ENCODE measurements at places on chromosomes 4 and X.
A peak's percentile ranks its signal among the peaks of the same experiment; 100 is the strongest.

DNA sequence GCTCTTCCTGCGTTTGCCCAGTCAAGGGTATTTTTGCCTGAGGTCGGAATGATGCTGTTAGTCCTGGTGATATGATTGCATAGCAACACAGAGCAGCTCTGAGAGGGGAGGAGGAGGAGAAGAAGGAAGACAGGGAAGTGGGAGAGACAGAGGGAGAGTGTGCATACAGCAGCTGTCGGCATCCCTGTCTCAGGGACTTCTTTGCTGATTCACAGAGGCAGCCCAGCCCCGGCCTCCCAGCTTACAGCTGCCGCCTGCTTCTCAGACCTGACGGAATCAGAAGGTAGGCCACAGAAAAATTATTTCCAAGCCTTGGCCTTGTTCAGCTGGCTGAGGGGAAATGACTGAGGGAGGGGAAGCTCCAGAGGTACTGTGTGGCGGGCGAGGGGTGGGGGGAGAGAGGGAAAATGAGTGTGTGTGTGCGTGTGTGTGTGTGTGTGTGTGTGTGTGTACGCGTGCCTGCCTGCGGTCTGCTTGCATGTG is 319 bp downstream of the DRP2 start:
- DNase-seq = no peak

- DNase-seq = peak; percentile 86
These were observed 185.6 kb downstream of the RAP1GDS1 start for GRCh38 chr4:98446499-98447375.

GRCh38 chr4:153725136-153725830 is 34.5 kb downstream of the RNF175 start:
- DNase-seq = no peak

- no peak for DNase-seq
These were observed 129.8 kb downstream of the PTTG2 start for GRCh38 chr4:38089961-38090360.

DNA sequence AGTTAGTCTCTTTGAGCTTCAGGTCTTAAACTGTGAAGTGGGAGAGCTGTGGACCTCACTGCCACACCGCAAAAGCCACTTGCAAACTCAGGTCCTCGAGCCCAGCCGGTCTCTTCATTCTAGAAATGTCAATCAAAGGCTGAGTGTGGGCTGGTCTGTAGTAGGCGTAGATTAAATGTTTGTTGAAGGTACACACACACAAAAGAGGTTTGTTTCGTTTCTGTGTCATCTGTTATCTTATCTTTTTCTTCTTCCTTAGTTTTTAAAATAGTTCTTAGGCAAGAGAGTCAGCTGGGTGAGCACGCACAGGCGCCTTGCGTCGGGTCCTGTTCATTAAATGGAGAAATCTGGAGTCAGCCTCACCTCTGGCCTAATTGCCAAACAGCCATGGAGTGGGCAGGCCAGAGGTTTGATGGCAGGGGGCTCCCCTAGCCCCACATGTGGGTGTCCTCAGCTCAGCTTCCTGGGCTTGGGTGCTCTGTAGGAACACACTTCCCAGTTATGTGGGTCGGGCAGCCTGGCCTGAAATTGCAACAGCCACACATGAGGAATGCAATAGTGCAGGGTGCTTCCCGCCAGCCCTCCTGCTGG is 836 bp upstream of the PSAPL1 start:
- DNase-seq = no peak

GRCh38 chr4:157363360-157363759 is 142.8 kb downstream of the GRIA2 start:
- no peak for DNase-seq

DNA sequence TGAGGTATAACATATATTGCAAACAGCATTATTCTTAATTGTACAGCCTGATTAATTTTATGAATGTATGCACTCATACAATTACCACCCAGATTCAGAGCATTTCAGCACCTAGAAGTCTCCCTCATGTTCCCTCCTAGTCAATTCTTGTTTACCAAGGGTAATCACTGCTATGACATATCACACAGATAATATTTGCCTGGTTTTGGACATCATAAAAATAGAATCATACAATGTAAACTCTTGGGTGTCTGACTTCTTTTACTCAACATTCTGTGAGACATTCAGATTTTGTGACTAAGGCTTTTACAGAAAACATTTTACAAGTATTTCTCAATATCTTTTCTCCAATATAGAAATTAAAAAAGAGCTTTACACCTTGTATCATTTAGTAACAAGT is 66.9 kb downstream of the PTPN13 start:
- DNase-seq = no peak

DNA sequence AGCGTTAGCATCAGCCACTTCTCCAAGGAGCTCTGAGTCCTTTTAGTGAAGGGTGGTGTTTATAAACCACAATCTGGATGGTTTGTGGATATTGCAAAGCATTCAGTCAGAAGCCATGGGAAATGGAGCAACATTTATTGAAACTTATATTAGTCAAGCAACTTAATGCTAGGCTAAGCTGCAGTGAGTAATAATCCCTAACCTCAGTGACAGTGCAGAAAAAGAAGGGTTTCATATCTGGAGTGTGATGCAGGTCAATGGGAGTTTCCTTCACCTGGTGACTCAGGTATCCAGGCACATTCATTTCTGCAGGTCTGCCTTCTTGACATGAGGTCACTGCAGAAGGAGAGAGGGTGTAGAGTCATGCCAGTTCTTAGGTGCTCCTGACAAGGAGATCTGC is 10.4 kb upstream of the DRD5 start:
- no peak for DNase-seq

DNA sequence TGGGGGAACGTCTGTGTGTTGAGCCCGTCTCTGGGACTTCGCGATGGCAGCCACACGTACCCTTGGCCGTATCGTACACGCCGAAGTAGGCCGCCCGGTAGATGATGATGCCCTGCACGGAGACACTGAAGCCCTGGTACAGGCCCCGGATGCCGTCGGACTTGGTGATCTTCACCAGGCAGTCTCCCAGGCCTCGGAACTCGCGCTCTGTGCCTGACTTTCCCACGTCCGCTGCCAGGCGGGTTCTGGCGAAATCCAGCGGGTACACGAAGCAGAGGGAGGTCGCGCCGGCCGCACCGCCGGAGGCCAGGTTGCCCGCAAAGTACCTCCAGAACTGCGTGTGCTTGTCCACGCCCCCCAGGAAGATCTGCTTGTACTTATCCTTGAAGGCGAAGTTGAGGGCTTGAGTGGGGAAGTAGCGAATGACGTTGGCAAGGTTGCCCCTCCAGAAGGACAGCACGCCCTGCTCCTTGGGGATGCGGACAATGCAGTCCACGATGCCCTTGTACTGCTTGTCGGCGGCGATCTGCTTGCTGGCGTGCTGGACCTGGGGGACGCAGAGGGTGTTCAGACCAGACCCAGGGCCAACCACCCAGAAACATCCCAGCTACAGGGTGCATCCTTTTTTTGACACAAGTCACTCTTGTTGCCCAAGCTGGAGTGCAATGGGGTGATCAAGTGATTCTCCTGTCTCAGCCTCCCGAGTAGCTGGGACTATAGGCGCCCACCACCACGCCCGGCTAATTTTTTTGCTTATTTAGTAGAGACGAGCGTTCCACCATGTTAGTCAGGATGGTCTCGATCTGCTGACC is 2.5 kb downstream of the SLC25A6 start:
- no peak for DNase-seq

DNA sequence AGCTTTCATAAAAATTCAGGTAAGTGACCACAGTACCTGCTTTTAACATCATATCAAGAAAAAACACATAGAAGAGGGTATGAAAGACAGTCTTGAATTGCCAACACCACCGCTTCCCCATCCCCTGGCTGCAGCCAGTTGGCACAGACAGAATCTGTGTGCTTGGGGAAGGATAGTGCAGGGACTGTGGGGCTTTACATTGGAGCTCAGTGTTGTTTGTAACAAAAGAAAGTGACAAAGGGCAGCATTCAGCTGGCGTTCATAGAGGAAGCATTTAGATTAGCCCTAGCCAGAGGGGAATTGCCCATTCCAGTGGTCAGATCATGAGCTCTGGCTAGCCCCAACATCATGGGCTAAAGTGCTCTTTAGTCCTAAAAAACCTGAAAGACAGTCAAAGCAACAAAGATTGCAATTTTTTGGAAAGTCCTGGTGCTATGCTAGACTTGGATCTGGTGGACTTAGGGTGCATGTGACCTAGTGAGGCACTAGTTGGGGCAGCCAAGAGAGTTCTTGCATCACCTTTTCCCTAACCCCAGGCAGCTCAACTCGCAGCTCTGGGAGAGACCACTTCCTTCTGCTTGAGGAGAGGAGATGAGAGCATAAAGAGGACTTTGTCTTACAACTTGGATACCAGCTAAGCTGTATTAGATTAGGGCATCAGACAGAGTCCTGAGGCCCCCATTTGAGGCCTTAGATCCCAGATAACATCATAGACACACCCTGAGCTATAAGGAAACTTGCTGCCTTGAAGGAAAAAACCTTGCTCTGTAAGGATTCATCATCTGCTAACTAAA is 1602.4 kb upstream of the ADGRL3 start:
- DNase-seq = peak; percentile 4

DNA sequence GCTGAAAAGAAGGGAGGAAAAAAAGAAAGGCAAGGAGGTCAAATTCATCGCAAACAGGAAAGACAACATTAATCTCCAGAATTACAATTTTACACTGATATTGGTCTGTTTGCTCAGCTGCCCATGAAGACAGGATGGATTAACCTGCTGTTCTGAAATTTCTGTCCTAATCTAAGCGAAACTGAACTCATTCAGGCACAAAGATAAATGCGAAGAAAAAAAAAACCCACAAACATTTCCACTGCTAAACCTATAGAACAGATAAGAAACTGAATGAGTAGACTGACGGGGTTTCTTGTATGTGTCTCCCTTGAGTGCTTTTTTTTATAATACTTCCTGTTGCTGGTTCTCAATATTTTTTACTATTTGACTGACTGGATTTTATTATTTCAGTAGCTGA is 251.8 kb upstream of the FTHL17 start:
- peak; percentile 33 for DNase-seq

GRCh38 chr4:123398066-123398852 is 1.7 kb downstream of the SPRY1 start:
- DNase-seq = peak; percentile 81

- no peak for DNase-seq
These were observed 158.8 kb upstream of the FAM47C start for GRCh38 chrX:36849407-36849806.

- DNase-seq = peak; percentile 65
These were observed 32.7 kb downstream of the TBC1D14 start for GRCh38 chr4:6942238-6942800.

GRCh38 chrX:31074522-31074921 is 2.7 kb upstream of the FTHL17 start:
- no peak for DNase-seq

DNA sequence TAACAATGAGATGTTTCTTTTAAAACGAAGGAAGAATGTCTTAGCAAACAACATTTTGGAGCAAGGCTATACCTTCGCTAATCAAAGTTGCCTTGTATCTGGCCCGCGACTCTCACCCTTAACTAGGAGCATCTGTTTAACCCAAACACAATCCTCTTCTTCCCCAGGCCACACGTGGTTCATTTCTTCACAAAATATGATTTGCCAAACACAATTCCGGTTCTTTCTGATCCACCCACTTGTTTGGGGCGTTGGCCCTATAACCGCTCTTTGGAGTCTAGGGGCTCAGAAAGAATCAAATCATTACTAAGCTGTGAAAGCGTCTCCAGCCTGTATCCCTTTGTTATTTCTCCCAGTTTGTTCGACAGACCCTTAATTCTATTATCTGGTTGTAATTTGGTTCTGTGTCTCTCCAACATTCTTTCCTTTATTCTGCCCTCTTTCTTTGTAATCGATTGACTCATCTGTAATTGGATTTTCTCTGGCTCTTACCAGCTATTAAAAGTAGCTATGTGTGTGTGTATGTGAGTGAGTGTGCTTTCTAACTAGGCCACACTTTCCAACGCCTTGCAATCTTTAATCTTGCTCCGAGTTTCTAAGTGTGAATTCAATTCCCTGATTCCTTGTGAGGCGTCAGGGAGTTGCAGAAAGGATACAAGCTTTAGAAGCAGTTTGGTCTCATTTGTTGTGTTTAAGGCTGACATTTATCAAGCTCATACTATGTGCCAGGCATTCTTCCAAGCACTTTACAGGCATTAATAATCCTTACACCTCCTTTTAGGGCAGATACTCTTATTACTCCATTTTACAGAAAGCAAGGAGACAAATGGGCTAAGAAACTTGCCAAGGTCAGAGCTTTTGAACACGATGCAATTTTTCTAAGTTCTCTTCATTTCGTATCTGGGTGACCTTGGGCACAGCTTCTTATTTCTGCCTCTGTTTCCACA is 138.6 kb upstream of the CPEB2 start:
- DNase-seq = no peak

DNA sequence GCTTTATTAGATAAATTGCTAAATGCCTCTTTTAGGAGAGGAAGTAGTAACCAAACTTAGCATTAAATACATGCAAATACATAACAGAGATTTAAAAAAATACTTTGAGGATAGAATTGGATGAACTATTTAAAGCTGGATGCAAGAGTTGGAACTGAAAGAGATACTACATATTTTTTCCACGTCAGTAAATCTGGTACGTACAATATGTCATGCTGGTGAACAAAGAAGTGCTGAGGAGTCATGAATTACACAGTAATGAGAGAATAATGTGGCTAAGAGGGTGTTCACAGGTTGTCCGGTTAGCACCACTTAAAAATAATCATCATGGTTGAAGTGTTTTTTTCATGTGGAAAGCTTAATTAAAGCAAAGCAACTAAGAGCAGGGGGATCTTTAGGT is 184.1 kb upstream of the FRMPD4 start:
- DNase-seq = no peak

GRCh38 chrX:153818571-153819383 is 11.6 kb downstream of the PDZD4 start:
- peak; percentile 44 for DNase-seq

DNA sequence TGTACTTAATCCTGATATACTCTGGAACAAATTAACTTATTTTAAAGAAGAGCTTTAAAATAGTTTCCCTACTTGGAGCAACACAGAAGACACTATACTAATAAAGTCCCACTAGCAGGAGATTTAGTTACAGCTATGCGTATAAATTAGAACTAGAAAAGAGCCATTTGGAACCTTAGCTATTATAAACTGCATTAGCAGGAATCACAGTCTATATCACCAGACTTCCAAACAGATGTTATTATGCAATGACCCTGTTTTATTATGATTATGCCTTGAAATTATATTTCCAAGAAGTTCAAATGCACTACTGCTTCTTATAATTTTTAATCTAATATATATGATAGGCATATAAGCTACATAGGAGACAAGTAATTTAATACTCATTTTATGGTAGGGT is 95.5 kb upstream of the WDR44 start:
- no peak for DNase-seq

DNA sequence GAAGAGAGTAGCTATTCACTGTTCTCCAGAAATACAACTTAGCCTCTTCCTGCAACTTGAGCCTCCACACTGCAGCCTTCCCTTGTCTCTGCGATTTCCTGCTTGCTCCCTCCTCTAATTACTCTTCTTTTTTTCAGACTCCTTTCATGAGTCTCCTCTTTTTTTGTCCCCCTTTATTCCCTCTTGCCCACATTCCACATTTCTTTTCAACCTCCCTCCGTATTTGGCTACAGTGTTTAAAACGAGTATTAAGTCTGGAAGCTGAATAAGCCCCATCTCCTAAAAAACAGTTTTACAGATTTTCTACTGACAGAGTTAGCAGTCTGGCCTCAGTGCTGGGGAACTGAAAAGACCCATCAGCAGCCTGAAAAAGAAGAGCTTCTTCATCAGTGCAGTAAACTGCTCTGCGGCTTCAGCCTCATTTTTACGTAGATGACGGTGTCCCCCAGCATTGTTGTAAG is 141.5 kb downstream of the TENM3 start:
- no peak for DNase-seq

Measured in hematopoietic multipotent progenitor cell treated with erythropoietin and hydrocortisone succinate and interleukin-3 and kit ligand, for 6 days (in vitro differentiated cells).